ENCODE measurements at places on chromosomes 4 and X.
A peak's percentile ranks its signal among the peaks of the same experiment; 100 is the strongest.

- no peak for DNase-seq
Observed at GRCh38 chrX:24610516-24610915, 36.6 kb downstream of the PCYT1B start.

GRCh38 chrX:56986138-56986537 is 9.2 kb downstream of the SPIN3 start:
- no peak for DNase-seq

DNA sequence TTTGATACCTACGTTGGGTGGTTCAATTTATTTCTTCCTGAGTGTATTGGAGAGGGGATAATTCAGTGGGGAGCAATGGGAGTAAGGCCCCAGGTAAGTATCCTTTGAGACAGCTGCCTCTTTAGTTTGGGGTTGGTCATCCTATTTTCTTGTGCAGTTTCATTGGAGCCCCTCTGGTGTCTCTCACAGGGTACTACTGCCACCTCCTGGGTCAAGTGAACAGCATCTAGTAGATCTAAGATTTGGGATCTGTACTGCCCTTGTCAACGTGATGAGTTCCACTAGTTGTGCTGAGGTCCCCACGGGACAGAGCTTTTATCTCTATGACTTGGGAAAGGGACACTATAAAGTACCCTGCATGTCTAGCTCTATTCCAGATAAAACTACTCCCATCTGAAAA is 80.6 kb downstream of the PBDC1 start:
- peak; percentile 16 for DNase-seq

- no peak for DNase-seq
Observed at GRCh38 chrX:108250654-108251579, 159.3 kb downstream of the ATG4A start.

GRCh38 chr4:142414366-142414990 is 431.6 kb downstream of the INPP4B start:
- no peak for DNase-seq

GRCh38 chr4:103400405-103400804 is 202.3 kb upstream of the CENPE start:
- DNase-seq = no peak

GRCh38 chrX:54193085-54193821 is 10.2 kb upstream of the FAM120C start:
- no peak for DNase-seq

All from NCI-H1092 treated with DMSO at 0.1 percent for 48 hours (cell line).